ENCODE measurements at places on chromosomes 3 and 15.
A peak's percentile ranks its signal among the peaks of the same experiment; 100 is the strongest.

DNA sequence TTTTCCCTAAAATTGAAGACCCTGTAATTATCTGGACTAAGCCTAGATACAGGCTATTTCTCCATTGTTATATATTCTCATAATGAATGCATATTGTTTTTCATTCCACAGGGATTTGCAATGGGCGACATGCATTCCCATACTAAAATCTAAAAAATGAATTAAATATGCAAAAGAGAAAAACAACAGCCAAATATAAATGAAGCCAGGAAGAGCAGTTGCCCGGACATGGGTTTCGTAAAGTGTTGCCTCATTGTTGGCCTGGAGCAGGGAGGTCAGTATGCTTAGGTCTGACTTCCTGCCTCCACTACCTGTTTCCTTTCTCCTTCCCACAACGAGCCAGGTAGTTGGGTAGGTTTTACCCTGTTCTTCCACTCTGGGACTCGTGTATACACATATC is 27.1 kb upstream of the SLCO3A1 start:
- DNase-seq: no peak

- DNase-seq: no peak
Measured at GRCh38 chr15:58547628-58548307, 116.0 kb downstream of the LIPC start.

DNA sequence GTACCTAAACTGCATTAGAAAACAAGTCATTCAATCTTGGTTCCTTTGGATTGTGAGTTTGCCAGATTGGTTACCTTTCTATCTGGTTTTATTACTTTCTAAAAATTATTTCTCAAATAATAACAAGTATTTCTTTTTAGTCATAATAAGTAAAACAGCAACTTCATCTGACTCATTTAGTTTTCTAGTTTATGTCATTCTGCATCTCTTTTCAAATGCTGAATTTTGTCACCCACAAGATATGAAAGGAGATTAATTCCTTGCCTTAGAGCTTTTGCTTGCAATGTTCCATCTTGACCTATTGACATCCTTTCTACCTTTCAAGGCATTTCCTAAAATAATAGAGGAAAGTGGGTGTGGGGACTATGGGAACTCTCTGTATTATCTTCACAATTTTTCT is 253.6 kb upstream of the PEX5L start:
- DNase-seq: no peak

GRCh38 chr15:39613271-39613670 is 32.4 kb downstream of the THBS1 start:
- DNase-seq: no peak

GRCh38 chr3:124873226-124873625 is 13.9 kb downstream of the ITGB5 start:
- no peak for DNase-seq

- DNase-seq: peak; percentile 38
Measured at GRCh38 chr3:27758083-27758482, 36.0 kb upstream of the EOMES start.

GRCh38 chr3:196868297-196868661 is 559 bp downstream of the SENP5 start:
- DNase-seq: peak; percentile 27

DNA sequence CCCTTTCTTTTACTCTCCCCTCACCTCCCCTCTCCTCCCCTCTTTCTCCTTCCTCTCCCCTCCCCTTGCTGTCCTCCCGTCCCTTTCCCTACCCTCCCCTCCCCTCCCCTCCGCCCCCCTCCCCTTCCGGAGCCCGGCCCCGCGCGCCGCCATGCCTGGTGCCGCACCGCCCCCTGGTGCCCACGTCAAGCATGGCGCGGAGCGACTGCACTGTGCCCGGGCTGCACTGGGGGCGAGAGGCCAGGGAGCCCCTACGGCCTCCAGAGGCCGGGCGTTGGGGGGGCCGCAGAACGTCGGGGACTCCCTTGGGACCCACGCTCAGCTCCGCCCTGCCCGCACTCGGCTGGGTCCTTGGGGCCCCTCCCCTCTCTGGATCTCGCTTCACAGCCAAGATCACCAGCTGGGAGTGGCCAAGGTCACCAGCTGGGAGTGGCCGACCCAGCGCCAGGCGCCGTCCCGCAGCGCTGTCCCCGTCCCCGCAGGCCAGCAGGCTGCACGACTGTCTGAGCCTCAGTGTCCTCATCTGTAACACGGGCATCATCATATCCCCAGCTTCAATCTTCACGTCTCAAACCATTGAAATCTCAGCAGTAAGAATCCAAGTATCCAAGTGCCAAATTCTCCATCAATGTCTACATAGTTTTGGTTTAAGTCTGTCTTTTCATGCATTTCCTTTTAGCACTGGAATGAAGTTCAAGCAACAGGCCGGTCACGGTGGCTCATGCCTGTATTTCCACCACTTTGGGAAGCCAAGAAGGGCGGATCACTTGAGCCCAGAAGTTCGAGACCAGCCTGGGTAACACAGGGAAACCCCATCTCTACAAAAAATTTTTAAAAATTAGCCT is 42.5 kb downstream of the TPRA1 start:
- peak; percentile 68 for DNase-seq

DNA sequence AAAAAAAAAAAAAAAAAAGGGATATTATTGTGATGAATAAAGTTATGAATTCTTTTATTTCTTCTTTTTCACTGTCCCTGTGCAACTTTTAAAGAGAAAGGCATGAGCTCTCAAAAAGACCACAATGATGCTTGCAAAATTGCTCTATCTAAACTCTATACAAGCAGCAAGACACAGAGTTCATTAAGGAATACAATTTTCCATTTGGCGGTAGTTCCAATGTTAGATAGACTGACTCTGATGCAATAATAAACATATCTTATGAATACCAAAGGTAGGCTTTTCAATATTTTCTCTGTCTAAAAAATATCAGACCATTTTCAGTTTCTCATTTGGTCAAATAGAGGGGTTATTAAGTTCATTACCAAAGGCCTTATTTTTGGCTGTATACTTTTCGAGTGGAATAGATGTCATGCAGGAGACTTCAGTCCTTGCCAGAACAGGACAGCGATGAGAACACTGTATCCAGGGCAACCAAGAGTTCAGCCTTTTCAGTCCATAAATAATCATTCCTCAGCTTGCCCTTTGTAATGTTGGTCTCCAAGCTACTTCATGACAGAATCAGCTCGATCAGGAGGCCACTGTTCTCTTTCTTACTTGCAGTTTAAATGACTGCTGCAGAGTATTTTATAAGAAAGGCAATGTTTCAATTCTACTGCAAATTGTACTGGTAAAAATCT is 162.9 kb upstream of the FAM3D start:
- no peak for DNase-seq

GRCh38 chr15:66294157-66294931 is 976 bp downstream of the DIS3L start:
- DNase-seq: no peak

DNA sequence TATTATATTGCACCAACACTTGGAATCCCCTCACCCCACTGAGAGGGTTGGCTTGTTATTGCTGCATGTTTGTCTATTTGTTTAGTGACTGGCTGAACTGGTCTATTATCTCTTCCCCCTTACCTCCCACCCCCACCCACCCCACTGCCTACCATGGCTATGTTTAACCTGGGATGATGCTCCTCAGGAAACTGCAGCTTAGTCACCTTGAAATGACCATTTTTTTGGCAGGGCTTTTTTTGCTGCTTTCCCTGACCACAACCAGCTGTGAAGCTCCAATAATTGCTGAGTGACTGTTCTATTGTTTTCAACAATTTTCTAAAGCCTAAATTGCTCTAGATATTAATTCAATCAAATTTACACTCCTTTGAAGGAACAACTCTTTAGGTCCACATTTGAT is 137.9 kb upstream of the CADM2 start:
- no peak for DNase-seq

GRCh38 chr15:91879158-91879557 is 25.6 kb downstream of the SLCO3A1 start:
- no peak for DNase-seq

- DNase-seq: no peak
Measured at GRCh38 chr15:60928210-60928609, 300.9 kb downstream of the RORA start.

DNA sequence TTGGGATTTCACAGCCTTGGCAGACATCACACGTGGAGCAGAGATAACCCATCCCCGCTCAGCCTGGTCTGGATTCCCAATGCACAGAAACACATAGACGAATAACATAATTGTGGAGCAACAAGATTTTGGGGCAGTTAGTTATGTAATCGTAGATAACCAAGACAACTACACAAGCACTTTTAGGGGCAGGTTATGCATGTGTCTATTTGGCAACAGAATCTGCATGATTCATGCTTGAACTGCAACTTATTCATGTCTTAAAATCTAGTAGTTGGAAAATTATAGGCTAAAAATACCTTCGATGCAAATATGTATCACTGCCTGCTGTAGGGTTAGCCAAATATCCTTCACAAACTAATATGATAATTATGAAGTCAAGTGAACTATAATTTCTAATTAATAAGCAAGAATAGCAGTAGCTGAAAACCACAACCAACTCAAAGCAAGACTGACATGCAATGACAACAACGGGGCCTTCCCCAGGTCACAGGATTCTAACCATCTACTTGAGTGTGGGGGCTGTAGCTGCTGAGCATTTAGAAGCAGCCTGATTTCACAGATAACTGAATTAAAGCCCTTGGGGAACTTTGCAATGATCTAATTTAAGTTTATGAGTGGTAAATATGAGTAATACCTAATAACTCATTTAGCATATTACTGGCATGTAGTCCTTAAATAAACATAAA is 31.1 kb downstream of the DGKG start:
- no peak for DNase-seq

- DNase-seq: no peak
Measured at GRCh38 chr3:139537361-139537760, 2.2 kb downstream of the RBP1 start.

- no peak for DNase-seq
Measured at GRCh38 chr3:16024548-16024947, 149.9 kb upstream of the GALNT15 start.

DNA sequence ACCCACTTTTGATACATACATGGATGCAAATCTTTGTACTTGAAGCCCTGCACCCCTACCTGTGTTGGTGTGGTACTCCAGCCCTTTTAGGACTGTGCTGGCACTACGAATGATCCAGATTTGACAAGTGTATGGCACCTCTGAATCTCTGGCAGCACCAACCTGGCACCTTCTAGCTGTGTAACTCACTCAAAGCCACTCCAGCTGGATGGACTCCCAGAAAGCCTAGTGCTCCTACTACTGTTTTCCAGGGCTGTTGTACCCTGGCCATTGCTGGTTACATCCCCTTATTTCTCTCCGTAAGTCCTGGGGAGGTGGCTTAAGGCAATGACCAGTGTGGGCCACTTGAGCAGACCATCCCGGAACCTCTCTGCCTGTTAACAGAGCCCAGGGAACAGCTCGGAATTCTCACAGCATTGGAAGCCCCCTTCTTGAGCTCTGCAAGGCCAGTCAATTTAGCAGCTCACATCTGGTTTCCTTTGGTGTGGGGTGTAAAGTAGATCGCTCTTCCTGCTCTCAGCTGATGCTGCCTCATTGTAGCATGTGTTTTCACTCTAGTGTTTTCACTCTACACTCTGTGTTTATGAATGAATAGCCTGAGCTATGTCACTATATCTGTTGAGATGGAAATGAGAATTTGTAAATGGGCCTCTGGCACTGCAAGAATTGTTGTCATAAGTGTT is 12.2 kb downstream of the CALML4 start:
- DNase-seq: no peak

DNA sequence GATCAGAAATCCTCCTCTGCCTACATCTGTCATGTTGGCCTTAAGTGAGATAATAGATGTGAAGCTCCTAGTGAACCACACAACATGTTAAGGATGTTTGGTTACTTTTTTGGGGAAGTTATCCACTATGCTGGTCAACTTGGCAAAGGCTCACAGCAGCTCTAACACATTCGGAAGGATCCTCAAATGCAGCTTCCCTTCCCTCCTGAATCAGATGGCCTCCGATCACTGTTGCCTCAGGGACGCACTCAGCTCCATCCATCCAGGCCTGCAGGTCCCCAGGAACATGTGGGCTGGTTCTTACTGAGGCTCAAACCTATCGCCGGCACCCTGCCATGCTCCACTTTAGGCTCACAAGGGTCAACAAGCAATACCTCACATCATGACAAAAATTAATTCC is 67.9 kb downstream of the CORO2B start:
- DNase-seq: no peak

DNA sequence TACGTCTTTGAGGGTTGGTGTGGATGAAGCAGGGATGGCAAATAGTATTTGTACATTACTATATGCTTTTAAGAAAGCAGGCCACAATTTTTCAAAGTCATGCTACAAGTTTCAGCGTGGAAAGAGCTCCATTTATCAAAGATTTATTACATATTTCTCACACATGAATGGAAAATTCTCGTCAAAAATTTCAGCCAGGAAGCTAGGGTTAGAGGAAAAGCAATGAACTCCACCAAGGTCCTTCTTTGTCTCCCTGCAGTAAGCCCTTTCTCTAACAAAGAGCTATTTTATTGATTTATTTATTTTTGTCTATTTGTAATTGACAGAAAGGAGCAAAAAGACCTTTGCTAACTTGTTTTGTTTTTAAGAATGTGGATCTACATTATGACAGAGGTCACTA is 7.5 kb upstream of the ZBTB20 start:
- DNase-seq: no peak

GRCh38 chr3:111810909-111811308 is 48.2 kb upstream of the PHLDB2 start:
- DNase-seq: no peak

DNA sequence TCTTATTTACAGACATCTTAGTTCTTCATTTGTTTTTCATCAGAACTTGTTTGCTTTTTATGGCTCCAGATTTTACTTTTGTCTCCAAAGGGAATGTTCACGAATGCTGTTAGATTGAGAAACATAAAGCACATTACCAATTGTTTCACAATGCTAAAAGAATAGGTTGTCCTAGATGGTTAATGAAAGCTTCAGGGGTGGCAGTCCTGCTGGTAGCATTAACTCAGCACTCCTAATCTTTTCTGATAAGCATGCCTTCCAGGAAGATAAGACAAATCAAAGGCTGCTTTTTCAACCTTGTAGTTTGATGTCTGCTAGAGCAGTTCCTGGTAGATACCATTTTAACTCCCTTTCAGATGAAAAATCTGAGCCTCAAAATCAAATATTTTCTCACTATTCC is 619.4 kb downstream of the PYDC2 start:
- DNase-seq: no peak

DNA sequence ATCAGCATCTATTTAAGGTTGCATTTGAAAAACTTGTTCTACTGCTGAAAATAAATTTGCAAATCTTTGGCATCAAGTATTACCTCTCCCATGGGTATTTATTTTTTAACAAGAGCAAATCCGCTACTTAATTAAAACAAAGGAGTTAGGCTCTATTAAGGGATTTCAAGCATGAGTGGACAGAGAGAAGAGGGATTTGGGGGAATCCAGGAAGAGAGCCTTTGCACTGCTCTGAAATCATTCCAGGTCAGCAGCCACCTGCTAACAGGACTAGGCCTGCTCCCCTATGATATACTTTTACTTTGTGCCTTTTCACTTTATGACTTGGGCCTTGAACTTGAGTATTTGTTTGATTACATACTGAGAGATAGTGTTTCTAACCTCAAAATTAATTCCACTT is 57.1 kb downstream of the IQCH start:
- no peak for DNase-seq

GRCh38 chr3:139934613-139935015 is 371 bp upstream of the CLSTN2 start:
- no peak for DNase-seq

GRCh38 chr3:136929977-136930670 is 27.7 kb upstream of the IL20RB start:
- DNase-seq: no peak
